Stimulated activated CD4-positive, alpha-beta T cell treated with anti-CD3 and anti-CD28 coated beads, Interleukin-2, amount 100 ng/mL, for 24 hours (primary cell): ENCODE measurements at places on chromosomes 3 and 15.

DNA sequence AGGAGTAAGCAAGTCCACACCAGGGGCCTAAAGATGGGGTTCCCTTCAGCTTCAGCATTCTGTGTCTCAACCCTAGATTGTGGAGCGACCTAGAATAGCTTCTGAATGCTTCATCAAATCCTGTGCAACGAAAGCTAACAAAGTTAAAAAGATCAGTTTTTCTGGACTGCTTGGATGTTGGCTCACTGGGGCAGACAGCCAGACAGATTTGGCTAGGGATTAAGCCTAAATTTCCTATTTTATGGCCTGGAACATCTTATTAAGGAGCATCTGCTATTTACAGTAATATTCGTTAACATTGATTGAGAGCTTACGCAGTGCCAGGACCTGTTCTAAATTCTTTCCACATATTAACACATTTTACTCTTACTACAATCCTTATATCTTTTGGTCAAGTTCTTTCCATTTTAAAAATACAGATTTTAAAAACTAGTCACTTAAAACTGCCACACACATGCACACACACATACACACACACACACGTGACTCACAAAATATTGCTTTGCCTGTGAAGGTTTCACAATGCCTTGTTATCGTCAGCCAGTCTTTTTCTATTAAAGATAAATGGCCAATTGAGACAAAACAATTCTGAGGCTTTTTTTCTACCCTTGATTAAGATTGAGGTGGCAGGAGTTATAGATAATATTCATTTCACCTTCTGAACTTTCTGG is 173.3 kb upstream of the SNTN start:
- no peak for DNase-seq

DNA sequence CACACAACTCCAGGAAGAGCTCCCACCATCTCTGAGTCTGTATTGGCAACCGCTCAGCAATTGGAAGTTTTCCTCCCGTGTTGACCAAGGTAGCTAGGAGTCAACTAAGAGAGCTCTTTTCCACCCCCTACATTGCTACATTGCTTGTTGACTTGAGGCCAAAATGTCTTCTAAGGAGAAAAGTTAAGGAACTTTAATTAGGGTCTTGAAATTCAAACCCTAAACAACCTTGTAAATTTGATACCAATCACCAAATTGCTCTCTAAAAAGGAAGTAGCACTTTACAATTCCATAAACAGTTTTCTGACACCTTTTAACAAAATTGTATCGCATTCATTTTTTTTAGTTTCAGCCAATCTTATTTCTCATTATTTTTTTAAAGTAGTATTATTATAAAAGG is 35.5 kb upstream of the ST3GAL6 start:
- no peak for DNase-seq

- DNase-seq, result no peak
Observed at GRCh38 chr3:16550305-16550675, 36.8 kb upstream of the RFTN1 start.

- no peak for DNase-seq
Observed at GRCh38 chr15:80777137-80777536, 2.0 kb upstream of the CEMIP start.

GRCh38 chr3:158773166-158773565 is 28.7 kb upstream of the MFSD1 start:
- DNase-seq, result no peak

- DNase-seq, result no peak
Observed at GRCh38 chr3:42276141-42277132, 10.5 kb upstream of the CCK start.

- DNase-seq, result no peak
Observed at GRCh38 chr3:61903931-61904657, 342.7 kb downstream of the PTPRG start.

GRCh38 chr3:177410730-177411129 is 213.4 kb upstream of the TBL1XR1 start:
- DNase-seq, result no peak

DNA sequence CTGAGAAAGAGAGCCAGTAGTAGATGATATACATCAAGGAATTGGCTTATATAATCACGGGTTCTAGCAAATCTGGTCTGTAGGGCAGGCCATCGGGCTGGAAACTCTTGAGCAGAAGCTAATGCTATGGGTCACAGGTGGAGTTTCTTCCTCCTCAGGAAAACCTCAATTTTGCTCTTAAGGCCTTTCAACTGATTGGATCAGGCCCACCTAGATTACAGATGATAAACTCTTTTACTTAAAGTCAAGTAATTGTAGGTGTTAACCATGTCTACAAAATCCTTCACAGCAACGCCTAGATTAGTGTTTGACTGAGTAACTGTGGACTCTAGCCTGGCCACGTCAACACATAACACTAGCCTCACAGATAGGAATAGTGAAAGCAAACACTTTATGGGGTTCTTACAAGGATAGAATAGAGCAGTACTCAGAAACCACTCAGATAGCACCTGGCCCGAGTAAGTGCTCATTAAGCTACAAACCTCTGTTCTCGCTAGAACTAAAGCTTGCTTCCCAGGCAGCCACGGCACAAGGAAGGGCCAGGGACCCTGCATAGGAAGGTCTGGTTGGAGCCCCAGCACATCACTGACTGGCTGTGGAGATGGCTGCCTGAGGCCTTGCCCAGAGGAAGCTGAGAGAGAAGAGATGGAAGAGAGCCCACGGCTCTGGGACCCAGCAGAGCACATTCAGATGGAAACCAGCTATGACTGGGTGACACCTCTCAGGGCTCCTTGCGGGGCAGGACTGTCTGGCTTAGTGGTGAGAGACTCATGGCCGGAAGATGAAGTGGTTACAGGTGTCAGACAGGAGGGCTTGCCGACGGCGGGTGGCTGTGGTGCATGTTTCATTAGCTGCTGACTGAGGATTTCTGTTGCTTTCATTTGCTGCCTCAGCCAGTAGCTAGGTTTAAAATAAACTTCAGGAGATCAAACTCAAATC is 202.5 kb upstream of the TLE3 start:
- DNase-seq, result peak; percentile 73

GRCh38 chr3:193261970-193262369 is 20.9 kb downstream of the PLAAT1 start:
- no peak for DNase-seq

DNA sequence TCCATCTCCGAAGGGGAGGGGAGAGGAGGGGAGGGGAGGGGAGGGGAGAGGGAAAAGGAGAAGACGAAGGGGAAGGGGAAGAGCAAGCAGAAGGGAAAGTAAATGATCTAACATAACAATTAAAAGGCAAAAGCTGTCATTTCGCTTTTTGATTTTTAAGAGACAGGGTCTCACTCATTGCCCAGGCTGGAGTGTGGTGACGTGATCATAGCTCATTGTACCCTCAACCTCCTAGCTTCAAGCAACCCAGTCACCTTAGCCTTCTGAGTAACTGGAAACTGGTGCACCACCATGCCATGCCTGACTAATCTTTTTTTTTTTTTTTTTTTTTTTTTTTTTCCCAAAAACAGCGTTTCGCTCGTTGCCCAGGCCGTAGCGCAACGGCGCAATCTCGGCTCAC is 22.6 kb downstream of the ADAM10 start:
- DNase-seq, result no peak

GRCh38 chr3:23748398-23749110 is 57.2 kb upstream of the UBE2E1 start:
- DNase-seq, result no peak

DNA sequence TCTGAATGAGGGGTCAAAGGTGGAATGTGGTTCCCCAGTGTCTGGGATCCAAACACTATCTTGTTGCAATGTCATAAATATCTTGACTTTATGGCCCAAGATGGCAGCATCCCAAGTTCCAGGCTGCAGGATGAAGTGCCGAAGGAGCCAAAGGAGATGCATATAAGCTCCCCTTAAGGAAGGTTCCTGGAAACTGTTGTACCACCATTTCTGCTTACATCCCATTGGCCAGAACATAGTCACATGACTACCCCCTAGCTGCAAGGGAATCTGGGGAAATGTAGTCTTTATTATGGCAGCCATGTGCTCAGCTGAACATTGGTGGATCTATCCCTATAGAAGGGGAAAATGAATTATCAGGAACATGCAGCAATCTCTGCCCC is 54.3 kb downstream of the BDH1 start:
- no peak for DNase-seq

DNA sequence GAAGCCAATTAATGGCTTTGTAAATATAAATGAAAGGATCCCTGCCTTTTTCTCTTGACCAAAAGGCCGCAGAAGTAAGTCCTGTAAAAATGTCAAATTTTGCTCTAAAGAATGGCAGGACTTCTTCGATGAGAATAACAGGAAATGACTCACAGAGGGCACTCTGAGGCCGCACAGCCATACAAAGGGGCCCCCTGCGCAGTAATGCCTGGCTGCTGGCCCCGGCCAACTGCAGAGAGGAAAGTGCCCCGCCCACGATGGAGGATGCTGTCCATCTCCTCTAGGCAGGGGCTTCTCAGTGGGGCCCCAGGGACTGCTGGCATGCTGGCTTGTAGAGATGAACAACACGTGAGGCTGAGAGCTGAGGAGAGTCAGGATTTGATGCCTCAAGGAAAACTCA is 18.1 kb upstream of the SCN10A start:
- DNase-seq, result peak; percentile 44

DNA sequence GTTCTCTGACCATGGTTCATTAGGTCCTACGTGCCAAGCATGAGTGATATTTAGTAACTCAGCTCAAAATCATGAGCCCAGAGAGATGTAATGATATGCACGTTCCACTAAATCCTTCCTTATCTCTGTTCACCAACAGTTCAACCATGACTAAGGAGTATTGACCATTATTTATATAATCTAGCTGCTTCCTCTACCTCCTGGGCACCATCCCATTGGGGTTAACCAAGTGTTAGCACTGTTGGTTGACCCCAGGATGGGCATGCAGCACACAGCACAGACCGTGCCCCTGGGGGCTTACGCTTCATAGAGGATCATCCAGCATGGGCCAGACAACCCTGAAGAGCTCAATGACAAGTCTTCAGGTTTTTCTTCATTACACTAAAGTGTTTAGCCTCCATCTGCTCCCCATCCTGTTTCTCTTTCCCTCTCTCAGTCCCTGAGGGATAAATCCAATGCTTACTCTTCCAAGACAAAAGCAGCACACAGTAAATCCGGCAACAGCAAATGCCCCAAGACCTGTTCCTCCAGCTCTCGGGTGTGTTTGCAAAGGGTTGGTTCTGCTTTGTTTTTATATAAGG is 10.4 kb downstream of the FAM174B start:
- no peak for DNase-seq

DNA sequence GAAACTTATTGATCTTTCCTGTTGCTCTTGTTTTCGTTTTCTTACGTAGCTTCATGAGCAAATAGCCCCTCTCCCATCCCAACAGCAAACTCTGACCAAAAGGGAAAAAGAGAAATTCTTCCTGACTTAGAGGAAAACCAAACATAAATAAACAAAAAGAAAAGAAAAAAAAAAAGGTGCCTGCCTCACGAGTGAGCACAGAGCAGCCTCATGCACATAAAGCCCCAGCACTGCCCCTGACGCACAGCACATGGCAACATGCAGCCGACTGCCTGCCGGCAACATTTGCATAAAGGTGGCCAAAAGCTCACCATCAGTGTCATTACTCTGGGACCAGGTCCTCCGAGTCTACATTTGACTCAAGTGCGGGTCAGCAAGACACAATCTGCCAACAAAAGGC is 6.4 kb downstream of the POC1A start:
- no peak for DNase-seq

DNA sequence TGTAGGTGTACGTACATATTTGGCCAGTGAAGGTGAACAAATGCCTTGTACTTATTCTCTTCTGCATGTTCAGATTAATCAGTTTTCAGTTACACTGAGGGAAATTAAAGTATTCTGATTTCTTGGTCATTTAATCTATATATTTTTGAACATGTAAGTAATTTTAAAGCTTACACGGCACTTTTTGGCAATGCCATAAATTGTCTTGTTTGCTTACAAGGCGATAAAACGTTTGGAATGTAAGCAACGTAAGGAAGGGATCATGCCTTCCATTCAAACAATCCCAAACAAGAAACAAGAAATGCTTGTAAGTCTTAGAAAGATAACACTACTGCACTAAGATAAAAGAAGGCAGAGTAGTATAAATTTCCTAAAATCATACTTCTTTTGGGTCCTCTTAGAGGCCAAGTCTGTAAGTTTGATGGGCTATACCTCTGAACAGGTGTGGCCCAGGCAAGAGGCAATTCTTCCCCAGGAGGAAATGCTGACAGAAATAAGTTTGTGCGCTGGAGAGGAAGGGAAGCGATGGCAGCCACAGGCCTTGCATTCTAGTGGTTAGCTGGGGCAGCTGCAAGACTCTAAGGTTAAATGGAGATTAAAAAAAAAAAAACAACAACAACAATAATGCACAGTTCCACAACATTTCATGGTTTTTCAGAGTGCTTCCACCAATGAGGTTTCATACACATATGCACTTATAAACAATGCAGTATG is 73.8 kb downstream of the GOLIM4 start:
- no peak for DNase-seq

GRCh38 chr15:72192416-72192815 is 5.2 kb downstream of the GRAMD2A start:
- no peak for DNase-seq

- DNase-seq, result no peak
Observed at GRCh38 chr15:68333775-68334470, 56.4 kb downstream of the FEM1B start.

- peak; percentile 64 for DNase-seq
Observed at GRCh38 chr3:112132975-112133448, at the start of gene GCSAM. Gene GCSAM (minus strand): TSS chr3:112133248. CDS start chr3:112133120, 128 bp downstream.

DNA sequence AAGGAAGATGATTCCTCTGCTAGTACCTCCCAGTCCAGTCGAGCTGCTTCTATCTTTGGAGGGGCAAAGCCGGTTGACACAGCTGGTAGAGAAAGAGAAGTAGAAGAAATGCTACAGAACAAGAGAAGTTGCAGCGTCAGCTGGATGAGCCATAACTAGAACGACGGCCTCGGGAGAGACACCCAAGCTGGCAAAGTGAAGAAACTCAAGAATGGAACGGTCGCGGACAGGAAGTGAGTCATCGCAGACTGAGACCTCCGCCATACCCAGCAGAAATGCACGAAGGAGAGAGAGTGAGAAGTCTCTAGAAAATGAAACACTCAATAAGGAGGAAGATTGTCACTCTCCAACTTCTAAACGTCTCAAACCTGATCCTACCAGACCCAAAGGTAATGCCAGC is 19.0 kb upstream of the PARP14 start:
- peak; percentile 17 for DNase-seq
